Left lung (tissue), 14 donors: ENCODE measurements at places on chromosomes 5 and 9.

DNA sequence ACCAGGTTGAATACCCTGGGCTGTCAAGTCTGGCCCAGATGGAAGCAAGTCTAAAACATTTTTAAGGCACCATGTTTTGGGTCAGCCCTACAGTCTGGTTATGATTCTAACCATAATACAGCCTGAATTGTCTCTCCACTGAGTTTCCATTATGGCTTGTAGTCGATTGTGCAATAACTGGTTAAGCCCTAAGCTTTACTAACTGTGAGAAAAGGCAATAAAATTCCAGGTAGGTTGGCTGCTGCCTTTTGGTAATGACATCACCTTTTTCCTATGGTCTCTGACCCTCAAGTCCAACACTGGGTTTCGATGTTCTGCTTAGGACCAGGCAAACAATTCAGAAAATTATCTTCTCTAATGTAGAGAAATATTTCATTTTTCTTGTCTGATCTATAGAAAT is 243.3 kb downstream of the ACTL7B start:
- DNase-seq, result no peak

- no peak for DNase-seq
Observed at GRCh38 chr9:3528451-3528850, 2.6 kb upstream of the RFX3 start.

GRCh38 chr5:157451806-157452205 is 8.2 kb upstream of the NIPAL4 start:
- no peak for DNase-seq

GRCh38 chr5:101520417-101520816 is 617.3 kb upstream of the ST8SIA4 start:
- DNase-seq, result no peak
